ENCODE measurements at places on chromosomes 3 and 15. TPM values are rescaled to one million over a fixed set of nuclear protein-coding genes. Genes with fewer than 3 reads are reported as not detected.

- DNase-seq: no peak
Observed at GRCh38 chr15:52042051-52042851, 23.2 kb downstream of the MAPK6 start.

GRCh38 chr3:142467768-142468167 lies 19.9 kb upstream of the XRN1 start:
- DNase-seq: no peak

GRCh38 chr3:100868096-100868495 lies 125.1 kb downstream of the ABI3BP start:
- DNase-seq: no peak

RCCD1 gene
- 3.3 TPM for total RNA-seq

DNA sequence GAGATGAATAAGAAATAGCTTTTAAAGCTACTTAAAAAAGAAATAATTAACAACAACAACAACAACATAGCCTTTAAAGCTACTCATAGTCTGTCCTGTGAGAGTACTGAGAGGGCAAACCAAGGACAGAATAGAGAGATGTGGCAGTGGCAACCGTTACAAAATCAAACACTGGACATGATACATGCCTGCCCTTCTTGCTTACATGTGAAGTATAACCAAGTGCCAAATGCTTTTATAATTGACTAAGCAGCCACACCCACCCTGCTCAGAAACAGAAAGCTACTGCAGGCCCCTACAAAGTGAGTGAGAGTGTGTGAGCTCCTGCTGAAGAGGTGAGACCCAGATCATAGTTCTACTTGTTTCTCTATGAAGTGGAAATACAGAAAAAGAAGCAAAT lies 38.4 kb downstream of the NDUFB4 start:
- DNase-seq: no peak

CCNL1 gene
- total RNA-seq: 70.0 TPM

DNA sequence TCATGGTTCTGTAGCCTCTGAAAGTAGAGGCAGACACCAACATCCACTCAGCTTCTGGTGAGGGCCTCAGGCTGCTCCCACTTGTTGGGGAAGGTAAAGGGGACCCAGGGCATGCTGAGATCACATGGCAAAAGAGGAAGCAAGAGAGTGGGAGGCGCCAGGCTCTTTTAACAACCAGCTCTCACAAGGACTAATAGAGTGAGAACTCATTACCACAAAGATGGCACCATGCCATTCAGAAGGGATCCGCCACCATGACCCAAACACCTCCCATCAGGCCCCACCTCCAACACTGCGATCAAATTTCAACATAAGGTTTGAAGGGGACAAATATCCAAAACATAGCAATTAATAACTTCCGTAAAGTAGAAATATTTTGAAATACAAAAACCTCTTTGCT lies 192.3 kb downstream of the OCA2 start:
- no peak for DNase-seq

DPPA2 gene
- total RNA-seq: not detected

- no peak for DNase-seq
Observed at GRCh38 chr3:38528457-38528856, 32.3 kb downstream of the EXOG start.

GRCh38 chr3:5188419-5189221 lies 1.1 kb downstream of the EDEM1 start:
- peak; percentile 44 for DNase-seq

DNA sequence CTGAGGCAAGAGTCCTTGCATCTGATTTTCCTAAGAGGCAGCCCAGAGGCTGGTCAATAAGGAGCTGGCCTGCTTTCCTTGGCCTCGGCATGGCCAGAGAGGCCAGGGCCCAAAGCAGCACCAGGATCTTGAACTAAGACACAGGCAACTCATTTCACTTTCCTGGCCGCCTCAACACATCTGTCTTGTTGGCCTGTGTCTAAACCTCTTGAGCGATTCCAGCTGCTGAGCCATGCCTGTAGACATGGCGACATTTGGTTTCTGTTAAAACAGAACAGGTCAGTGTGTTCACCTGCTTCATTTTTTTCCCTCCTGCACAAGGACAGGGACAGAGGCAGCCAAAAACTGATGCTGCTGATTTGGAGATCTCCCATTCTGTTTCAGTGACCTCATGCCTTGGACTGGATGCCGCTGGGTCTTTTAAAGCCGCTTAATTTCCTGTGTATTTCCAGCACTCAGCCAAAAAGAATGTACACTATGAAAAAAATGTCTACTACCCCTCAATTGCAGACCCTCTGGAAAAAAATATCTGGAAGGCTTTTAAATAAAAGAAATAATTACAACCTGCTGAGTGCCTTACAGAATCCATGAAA lies 266.6 kb upstream of the ICE2 start:
- no peak for DNase-seq

- no peak for DNase-seq
Observed at GRCh38 chr15:25972141-25972675, 109.1 kb upstream of the ATP10A start.

LSAMP gene
- not detected for total RNA-seq

KNG1 gene
- not detected for total RNA-seq

CNTN4 gene
- total RNA-seq: not detected

DNA sequence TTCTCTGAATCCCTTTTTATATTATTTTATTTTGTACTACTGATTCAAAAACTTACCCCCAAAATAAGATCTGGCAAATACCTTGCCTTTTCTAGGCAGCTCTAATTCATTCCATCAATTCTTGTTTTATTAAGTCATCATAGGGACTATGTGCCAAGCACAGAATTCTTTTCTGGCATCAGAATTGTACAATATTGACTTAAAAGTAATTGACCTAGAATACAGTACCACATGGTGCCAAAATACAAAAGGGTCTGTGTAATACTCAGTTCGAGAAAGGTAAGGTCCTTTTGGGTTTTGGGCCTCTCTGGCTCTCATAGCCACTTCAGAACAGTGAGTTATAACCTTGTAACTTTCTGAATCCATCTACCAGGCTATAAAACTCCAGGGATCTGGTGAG lies 46.2 kb downstream of the KBTBD8 start:
- no peak for DNase-seq

All from lung microvascular endothelial cell (primary cell).